ENCODE measurements at places on chromosomes 7 and 10. TPM values are rescaled to one million over a fixed set of nuclear protein-coding genes. Genes with fewer than 3 reads are reported as not detected.

- peaks cover 4% of the 10 kb centered on the region for H3K4me1 ChIP-seq
- H3K27me3 ChIP-seq, result no peaks in the 10 kb centered on the region
- no peak overlapping the region for H3K27ac ChIP-seq
- DNase-seq, result no peak
These were observed 283.0 kb upstream of the KLF6 start for GRCh38 chr10:4067931-4068561.

DNA sequence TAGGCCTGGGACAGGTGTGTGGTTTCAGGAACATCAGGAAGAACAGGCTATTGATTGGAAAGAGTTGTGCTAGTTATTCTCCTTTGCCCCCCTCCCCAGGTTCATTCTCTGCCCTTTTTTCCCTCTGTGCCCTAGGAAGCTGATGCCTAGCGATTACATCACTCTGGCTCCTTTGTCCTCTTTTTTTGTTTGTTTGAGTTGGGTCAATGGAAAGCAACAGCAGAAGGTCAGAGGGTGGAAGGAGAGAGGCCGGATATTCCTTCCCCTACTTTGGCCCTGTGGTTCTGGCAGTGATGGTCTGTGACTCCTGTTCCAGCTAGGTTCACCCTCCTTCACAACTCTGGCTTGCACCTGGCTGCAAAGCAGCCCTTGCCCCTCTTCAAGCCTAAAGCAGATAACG lies 18.9 kb downstream of the LOXL4 start:
- H3K27ac ChIP-seq, result no peak overlapping the region
- H3K4me3 ChIP-seq, result no peak overlapping the region
- no peaks in the 10 kb centered on the region for H3K27me3 ChIP-seq
- peaks cover 30% of the 10 kb centered on the region for H3K36me3 ChIP-seq
- H3K4me1 ChIP-seq, result peaks cover 9% of the 10 kb centered on the region

DNA sequence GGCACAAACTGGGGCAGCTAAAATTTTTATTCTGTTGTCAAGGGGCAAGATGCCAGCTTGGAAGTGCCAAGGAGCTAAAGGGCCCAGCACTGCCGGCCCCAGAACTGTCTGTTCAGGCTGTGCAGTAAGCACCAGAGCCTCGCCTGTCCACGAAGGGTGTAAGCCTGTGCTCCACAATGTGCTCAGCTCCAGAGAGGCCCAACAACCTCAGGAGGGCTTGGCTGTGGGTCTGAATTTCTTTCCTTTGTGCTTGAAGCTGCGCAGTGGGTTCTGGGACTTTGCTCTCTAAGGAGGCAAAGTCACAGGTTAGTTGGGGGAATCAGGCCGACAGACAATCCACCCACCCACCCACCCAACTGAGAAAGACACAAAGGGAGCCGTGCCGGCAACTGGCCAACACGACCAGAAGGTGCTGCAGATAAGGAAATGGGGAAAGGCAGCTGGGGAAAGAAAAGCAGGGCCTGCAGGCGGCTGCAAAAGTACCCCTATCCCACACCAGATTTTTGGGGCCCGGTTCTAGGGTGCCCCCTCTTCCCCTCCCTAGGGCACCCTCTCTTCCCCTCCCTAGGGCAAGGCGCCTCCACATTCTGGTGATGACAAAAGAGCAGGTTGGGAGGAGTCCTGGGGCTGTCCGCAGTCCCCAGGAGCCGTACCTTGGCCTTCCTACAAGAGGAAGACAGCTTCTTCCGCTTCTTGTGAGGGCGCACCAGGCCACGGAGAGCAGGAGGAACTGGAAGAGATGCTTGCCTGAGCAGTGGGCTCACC lies 7.7 kb downstream of the DDX56 start:
- DNase-seq, result no peak
- no peak overlapping the region for H3K27ac ChIP-seq
- peaks cover 55% of the 10 kb centered on the region for H3K36me3 ChIP-seq
- no peaks in the 10 kb centered on the region for H3K27me3 ChIP-seq
- H3K4me1 ChIP-seq, result no peaks in the 10 kb centered on the region
- H3K4me3 ChIP-seq, result no peak overlapping the region

DNA sequence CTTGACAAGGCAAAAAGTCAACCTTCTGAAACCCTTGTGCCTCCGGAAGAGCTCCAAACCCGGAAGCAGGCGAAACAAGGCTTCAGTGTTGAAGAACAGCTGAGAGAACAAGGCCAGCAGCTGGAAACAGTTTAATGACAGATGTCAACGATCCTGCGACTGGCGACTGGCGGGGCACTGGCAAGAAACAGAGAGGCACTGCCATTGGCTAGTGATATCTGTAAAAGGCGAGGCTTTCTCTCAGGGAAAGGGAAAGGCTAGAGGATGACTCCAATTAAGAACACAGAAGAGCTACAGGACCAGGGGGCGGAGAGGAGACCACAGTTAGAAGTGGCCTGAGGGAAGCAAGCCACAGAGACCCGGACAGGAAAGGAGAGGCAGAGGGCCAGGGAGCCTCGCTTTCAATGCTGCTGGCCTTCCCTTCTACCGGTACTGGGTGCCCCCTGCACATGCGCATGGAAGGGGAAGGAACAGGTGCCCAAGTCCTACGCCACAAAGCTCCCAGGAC lies 19.4 kb downstream of the ITGB1 start:
- H3K4me1 ChIP-seq, result peaks cover 38% of the 10 kb centered on the region
- H3K27me3 ChIP-seq, result no peaks in the 10 kb centered on the region
- H3K4me3 ChIP-seq, result peak overlapping the region; percentile 1
- peak; percentile 56 for DNase-seq

- DNase-seq, result no peak
- H3K4me1 ChIP-seq, result no peaks in the 10 kb centered on the region
- H3K27me3 ChIP-seq, result no peaks in the 10 kb centered on the region
- no peak overlapping the region for H3K4me3 ChIP-seq
- H3K27ac ChIP-seq, result no peak overlapping the region
These were observed 18.3 kb upstream of the PODXL start for GRCh38 chr7:131574741-131575140.

GRCh38 chr10:60760711-60761210 lies 17.5 kb upstream of the CDK1 start:
- no peaks in the 10 kb centered on the region for H3K36me3 ChIP-seq
- H3K27me3 ChIP-seq, result no peaks in the 10 kb centered on the region
- no peak for DNase-seq

GRCh38 chr7:131607291-131608115 lies 51.1 kb upstream of the PODXL start:
- no peak overlapping the region for H3K27ac ChIP-seq
- no peaks in the 10 kb centered on the region for H3K27me3 ChIP-seq
- H3K36me3 ChIP-seq, result no peaks in the 10 kb centered on the region
- H3K4me1 ChIP-seq, result no peaks in the 10 kb centered on the region

- no peaks in the 10 kb centered on the region for H3K4me1 ChIP-seq
- no peak overlapping the region for H3K4me3 ChIP-seq
- DNase-seq, result no peak
- H3K27ac ChIP-seq, result no peak overlapping the region
- H3K36me3 ChIP-seq, result no peaks in the 10 kb centered on the region
These were observed 39.5 kb upstream of the TECTB start for GRCh38 chr10:112243713-112244112.

DNA sequence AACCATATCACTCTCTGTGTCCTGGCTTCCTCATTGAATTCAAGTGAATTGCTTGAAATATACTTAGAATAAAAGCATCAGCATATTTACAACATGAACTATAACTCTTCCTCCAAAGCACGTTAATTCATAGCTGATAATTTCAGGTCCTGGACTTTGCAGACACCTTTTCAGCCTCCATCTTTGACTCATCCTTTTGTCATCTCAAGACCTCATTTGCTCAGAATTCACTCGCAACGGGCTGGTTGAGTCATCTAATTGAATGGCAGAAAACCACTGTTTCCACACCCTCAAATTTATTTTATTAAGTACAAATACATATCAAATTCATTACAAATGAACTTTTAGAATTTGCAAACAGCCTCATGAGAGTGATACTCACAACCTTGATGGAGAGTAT lies 545.7 kb downstream of the GATA3 start:
- no peak for DNase-seq
- no peaks in the 10 kb centered on the region for H3K4me1 ChIP-seq
- no peaks in the 10 kb centered on the region for H3K27me3 ChIP-seq
- H3K36me3 ChIP-seq, result no peaks in the 10 kb centered on the region
- no peak overlapping the region for H3K4me3 ChIP-seq
- no peak overlapping the region for H3K27ac ChIP-seq

DNA sequence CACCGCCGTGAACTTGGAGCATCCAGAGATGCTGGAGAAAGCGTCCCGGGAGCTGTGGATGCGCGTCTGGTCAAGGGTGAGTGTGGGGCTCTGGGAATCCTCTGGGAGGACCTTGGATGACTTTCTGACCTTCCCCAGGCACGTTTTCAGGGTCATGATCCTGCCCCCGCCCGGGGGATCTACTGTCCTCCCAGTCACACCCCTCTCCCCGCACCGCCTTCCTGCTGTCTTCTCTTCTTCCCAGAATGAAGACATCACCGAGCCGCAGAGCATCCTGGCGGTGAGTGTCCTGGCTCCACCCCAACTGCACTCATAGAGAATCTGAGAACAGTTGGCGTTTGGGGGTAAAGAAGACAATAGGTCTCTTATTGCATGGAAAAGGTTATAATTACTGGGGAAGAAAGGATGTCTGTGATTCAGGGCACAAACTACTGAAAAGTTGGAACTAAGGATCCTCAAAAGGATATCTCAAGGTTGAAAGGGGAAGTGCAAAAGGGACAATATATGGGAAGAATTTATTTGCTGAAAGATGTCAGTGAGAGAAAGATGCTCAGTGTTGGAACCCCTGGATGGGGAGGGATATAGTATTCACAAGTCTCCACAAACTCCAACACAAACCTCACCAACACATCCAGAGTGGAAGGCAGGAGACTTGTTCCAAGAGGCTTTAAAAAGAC lies 1.9 kb downstream of the GSTK1 start:
- H3K27ac ChIP-seq, result no peak overlapping the region
- peaks cover 6% of the 10 kb centered on the region for H3K36me3 ChIP-seq
- H3K4me1 ChIP-seq, result peaks cover 6% of the 10 kb centered on the region
- no peaks in the 10 kb centered on the region for H3K27me3 ChIP-seq
- no peak for DNase-seq

The GPR26 gene
- not detected for total RNA-seq

The GDF2 gene
- total RNA-seq, result not detected

The ZDHHC6 gene
- total RNA-seq, result 37.5 TPM

The VPS37D gene
- total RNA-seq, result 13.2 TPM

The OR2A42 gene
- total RNA-seq, result 0.06 TPM

The MACROH2A2 gene
- total RNA-seq, result 21.7 TPM

The PWWP2B gene
- 24.3 TPM for total RNA-seq

The SRRM3 gene
- 1.0 TPM for total RNA-seq

The HYAL4 gene
- total RNA-seq, result not detected

The CPN1 gene
- not detected for total RNA-seq

The ZNF735 gene
- not detected for total RNA-seq

The CHST15 gene
- total RNA-seq, result 39.7 TPM

All from kidney (tissue), 22 donors.